ENCODE measurements at places on chromosomes 3 and 15.
A peak's percentile ranks its signal among the peaks of the same experiment; 100 is the strongest.

- DNase-seq: no peak
Observed at GRCh38 chr3:4097801-4098200, 205.4 kb upstream of the SETMAR start.

DNA sequence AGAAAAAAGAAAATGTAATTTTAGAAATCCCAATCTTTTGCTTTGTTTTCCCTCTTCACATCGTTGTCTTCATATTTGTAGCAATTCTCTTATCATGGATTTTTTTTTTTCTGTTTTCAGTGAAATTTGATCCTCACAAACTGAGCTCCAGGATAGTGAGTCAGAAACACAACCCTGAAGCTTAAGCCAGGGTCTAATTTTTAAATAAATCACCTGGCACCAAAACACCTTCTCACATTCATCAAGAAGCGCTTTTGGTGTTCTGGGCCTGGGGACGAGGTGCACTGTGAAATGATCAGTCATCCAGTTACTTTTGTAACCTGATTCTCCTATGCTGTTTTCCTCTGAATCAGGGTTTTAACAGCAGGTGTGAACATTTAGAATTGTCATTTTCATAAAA is 87.7 kb downstream of the REC114 start:
- no peak for DNase-seq

DNA sequence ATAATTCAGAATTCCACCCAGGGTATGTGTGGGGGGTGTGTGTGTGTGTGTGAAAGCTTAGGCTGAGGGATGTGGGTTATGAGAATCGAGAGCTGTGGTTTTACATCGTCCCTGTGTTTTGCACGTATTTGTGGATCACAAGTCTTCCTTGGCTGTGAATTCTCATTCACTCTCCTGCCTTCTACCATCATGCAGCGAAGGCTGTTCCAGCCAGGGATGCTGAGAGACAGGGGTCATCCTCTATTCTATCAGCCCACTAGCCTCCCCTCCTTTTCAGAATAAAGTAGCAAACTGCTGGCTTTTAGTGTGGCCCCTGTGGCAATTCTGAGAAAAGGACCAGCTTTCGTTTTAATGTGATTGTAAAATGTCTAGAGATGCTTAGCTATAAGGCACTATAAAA is 460.6 kb upstream of the NR2F2 start:
- no peak for DNase-seq

DNA sequence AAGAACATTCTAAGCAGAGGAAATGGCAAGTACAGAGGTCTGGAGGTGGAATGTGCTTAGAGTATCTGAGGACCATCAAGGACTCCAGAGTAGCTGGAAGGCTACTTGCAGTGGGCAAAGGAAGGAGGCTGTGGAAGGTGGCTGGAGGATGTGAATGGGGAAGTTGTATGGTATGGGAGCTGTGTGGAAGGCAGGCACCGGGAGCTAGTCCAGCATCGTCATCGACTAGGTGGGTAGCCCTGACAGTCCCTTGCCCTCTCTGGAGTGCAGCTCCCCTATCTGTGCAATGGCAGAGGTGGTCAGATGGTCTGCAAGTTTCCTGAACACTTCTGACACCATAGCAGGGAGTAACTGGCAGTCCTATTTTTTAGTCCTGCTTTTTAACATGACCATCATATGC is 19.3 kb downstream of the CCDC13 start:
- no peak for DNase-seq

- DNase-seq: no peak
Observed at GRCh38 chr15:59260090-59260489, 53.4 kb downstream of the LDHAL6B start.

DNA sequence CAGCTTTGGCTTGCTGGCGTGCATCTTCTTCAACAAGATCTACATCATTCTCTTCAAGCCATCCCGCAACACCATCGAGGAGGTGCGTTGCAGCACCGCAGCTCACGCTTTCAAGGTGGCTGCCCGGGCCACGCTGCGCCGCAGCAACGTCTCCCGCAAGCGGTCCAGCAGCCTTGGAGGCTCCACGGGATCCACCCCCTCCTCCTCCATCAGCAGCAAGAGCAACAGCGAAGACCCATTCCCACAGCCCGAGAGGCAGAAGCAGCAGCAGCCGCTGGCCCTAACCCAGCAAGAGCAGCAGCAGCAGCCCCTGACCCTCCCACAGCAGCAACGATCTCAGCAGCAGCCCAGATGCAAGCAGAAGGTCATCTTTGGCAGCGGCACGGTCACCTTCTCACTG is 40.6 kb upstream of the CSTA start:
- no peak for DNase-seq

GRCh38 chr15:34358367-34358766 is 8.6 kb downstream of the LPCAT4 start:
- no peak for DNase-seq

GRCh38 chr3:160400030-160400701 is 716 bp downstream of the SMC4 start:
- DNase-seq: peak; percentile 26

Data from uterus (tissue), 4 donors.